A172 (cell line): ENCODE measurements at places on chromosomes 5 and 9. TPM values are rescaled to one million over a fixed set of nuclear protein-coding genes. Genes with fewer than 3 reads are reported as not detected.
A peak's percentile ranks its signal among the peaks of the same experiment; 100 is the strongest.

DNA sequence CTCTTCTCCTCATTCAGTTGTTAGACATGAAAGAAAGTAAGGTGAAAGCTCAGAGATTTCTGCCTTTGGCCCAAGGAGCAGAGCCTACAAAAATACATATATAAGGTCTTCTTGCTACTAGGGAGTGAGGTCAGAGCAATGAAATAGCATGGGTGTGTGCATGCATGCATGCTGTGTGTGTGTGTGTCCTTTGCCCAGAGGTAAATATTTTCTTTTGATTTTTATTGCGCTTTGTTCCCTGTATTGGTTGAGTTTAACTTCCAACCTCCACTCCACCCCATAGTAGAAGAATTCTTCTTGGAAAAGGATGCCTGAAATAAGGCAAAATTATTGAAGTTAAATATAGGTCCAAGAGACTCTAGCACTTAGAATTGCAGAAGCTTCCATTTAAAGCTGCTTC lies 248.0 kb upstream of the PTGER4 start:
- no peak for DNase-seq

GRCh38 chr5:177022386-177023302 lies at the start of gene ZNF346:
Gene ZNF346, plus strand, starts transcription at chr5:177022696. Its CDS starts 43 bp downstream, at chr5:177022739.
- peak; percentile 85 for DNase-seq

DNA sequence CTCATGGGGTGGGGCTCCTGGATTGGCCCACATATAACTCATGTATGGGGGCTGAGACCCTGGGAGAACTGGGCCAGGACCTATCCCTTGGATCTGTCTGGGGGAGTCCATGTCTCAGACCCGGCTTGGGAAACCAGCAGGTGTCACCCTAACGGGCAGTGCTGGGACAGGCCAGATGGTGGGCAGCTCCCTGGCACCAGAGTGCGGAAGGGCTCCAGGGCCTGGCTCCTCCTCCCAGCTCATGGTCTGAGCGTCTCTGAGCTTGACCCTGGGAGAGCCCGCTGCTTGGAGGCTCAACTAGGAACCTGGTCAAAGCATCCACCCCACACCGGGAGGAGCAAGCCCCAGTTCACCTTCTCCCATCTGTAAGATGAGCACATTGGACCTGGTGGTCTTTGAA lies 15.5 kb upstream of the NCS1 start:
- DNase-seq = no peak

DNA sequence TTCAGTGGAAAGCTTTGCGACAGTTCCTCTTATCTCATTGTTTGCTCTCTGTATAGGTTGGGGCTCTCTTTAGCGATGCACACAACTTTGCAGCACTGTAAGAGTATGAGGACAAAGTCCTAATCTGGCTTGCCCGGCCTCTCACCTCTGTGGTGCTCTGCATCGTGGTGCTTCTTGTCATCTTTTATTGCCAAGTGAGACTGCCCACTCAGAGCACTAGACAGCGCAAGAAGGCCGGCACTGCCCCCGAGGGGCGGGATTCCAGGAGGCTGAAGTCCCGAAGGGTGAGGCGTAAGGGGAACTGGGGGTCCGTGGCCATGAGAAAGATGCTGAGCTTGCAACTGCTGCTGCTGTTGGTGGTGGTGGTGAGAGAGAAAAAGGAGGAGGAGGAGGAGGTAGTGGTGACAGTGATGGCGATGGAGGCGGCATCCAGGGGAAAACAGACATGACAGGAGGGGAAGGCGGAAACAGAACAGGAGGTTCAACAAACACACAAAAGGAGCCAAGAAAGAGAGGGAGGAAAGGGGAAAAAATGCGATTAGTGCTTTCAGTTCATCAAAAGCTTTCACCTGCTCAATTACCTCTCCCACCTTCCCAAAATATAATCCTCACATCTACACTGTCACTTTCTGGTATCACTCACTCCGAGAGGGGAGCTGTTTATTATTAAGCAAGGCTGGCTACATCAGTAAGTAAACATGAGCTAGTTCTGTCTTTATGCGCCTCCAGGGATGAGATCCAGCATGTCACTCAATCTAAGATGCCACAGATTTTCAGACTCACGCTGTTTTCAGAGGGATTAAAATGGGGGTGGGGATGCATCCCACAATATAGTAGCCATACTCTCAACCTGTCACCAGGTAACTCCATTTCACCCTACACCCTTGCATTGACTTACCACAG lies 55.1 kb downstream of the TLE1 start:
- DNase-seq = no peak

- peak; percentile 26 for DNase-seq
Observed at GRCh38 chr5:59506285-59506877, 387.1 kb downstream of the PDE4D start.

GRCh38 chr5:30592833-30593232 lies 600.7 kb upstream of the CDH6 start:
- DNase-seq = no peak

- DNase-seq = no peak
Observed at GRCh38 chr9:133105461-133105770, 15.6 kb downstream of the RALGDS start.

DNA sequence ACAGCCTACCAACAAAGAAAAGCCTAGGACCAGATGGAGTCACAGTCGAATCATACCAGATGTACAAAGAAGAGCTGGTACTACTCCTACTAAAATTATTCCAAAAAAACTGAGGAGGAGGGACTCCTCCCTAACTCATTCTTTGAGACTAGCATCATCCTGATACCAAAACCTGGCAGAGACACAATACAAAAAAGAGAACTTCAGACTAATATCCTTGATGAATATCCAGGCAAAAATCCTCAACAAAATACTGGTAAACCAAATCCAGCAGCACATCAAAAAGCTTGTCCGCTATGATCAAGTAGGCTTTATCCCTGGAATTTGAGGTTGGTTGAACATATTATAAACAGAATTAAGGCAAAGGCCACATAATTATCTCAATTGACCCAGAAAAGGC lies 900.4 kb upstream of the ARRDC3 start:
- no peak for DNase-seq

- DNase-seq = peak; percentile 11
Observed at GRCh38 chr9:68685770-68686169, 19.3 kb upstream of the PIP5K1B start.

KIF4B gene
- total RNA-seq = 0.02 TPM in 1 of 2 replicates, not detected in the other

PAX5 gene
- 0.03 TPM in 1 of 2 replicates, not detected in the other for total RNA-seq
